ENCODE measurements at places on chromosomes 11 and 22. TPM values are rescaled to one million over a fixed set of nuclear protein-coding genes. Genes with fewer than 3 reads are reported as not detected.

Gene GTSE1
- total RNA-seq: 42.9 TPM

Gene ZFTA
- 27.2 TPM for total RNA-seq

Gene CDC42EP1
- total RNA-seq: 13.3 TPM

Gene SOX6
- 0.03 TPM for total RNA-seq

Gene SMIM35
- not detected for total RNA-seq

Gene EFCAB6
- total RNA-seq: 0.31 TPM

Gene NPTXR
- 3.6 TPM for total RNA-seq

Gene YDJC
- 53.0 TPM for total RNA-seq

Gene C11orf87
- not detected for total RNA-seq

Gene CAPN5
- total RNA-seq: 16.3 TPM

Gene OR5B21
- not detected for total RNA-seq

Gene ZNRF3
- 22.1 TPM for total RNA-seq

Gene OR52E8
- total RNA-seq: not detected

Gene NPAS4
- total RNA-seq: not detected

GRCh38 chr11:21628641-21629040 lies 564.2 kb upstream of the ANO5 start:
- no peak for DNase-seq

- no peak for DNase-seq
Measured at GRCh38 chr11:6200975-6201374, 2.0 kb downstream of the OR52W1 start.

DNA sequence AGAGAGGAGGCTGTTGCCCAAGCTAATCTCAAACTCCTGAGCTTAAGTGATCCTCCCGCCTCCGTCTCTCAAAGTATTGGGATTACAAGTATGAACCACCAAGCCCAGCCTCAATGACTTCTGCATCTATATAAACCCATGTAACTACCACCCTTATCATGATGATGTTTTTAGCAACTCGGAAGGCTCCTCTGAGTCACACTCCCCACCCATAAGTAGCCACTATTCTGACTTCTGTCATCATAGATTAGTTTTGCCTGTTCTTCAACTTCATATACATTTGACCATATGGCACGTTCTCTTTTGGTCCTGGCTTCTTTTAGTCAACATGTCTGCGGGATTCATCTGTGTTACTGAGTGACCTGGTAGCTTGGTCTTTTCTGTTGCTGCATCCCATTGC lies 6.4 kb upstream of the FOSL1 start:
- no peak for DNase-seq

GRCh38 chr11:77062924-77063323 lies 3.8 kb upstream of the CAPN5 start:
- DNase-seq: peak; percentile 67

DNA sequence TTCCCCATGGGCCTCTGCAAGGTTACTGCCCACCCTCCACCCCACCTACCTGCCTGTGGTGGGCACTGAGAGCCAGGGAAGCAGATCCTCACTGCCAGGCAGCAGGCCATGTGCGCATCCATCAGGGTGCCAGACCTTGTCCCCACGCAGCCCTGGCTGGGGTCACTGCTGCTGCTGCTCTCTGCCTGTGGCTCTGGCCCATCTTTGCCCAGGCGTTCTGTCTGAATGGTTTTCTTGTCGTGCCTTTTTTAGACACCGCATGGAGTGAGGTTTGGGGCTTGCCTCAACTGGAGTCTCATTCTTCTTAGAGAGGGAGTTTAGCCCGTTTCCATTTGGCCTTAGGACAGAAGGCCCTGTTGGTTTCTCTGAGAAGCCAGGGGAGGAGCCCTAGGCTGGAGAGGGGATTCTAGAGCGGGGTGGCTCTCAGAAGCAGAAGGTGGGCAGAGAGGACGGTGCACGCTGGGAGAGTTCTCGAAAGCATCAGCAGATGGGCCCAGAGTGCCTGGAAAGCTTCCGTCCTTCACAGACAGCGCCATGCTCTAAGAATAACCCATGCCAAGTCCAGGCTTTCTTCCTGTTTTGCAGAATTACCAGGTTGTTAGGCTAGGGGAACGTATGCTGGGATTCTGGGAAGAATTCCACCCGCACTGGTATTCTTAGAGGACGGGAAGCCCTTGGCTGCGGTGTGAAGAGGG lies 8.1 kb downstream of the TANGO2 start:
- no peak for DNase-seq

- DNase-seq: no peak
Measured at GRCh38 chr11:126318574-126319373, 14.9 kb downstream of the DCPS start.

DNA sequence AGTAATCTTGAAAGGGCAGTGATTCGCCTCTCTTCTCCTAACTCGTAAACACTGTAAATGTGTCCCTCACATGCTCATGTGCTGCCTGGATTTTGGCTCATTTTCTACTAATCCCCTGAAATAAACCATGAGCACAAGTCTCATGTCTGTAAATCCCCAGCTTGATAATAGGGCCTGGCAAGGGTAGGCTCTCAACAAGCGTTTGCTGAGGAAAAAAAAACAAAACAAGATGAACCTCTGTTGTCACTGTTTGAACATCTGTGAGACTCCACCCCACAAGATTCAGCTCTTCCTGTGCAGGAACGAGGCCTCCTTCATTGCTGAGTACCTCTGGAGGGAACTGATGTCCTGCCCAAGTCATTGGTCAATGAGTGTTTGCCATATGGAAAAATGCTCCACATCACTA lies 4.5 kb upstream of the CYB5R2 start:
- DNase-seq: no peak

DNA sequence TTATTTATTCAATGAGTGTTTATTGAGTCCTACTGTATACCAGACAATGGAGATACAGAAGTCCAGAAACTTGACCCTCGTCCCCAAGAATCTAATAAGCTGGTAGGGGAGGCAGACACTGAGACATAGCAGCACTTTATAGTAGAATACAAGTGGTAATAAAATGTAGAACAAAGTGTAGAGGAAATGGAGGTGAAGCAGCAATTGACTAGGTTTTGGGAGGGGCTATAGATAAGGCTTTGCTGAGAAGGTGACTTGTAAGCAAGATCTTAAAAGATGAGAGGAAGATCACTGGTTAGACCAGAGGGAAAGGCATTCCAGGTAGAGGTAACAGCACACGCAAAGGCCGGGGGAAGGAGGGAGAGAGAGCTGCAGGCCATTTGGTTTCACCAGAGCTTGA lies 57.3 kb downstream of the ZBTB16 start:
- DNase-seq: no peak

GRCh38 chr11:64867748-64868462 lies 10.5 kb downstream of the EHD1 start:
- DNase-seq: peak; percentile 53

GRCh38 chr22:26952451-26953011 lies 295.1 kb downstream of the MIAT start:
- peak; percentile 66 for DNase-seq

GRCh38 chr11:112778091-112778876 lies 182.9 kb upstream of the NCAM1 start:
- DNase-seq: peak; percentile 40

- DNase-seq: no peak
Measured at GRCh38 chr11:12802418-12803085, 128.3 kb downstream of the TEAD1 start.

- DNase-seq: no peak
Measured at GRCh38 chr11:133905677-133906156, 51.1 kb downstream of the IGSF9B start.

GRCh38 chr11:133718238-133718637 lies 127.1 kb downstream of the SPATA19 start:
- no peak for DNase-seq

GRCh38 chr22:40631925-40632324 lies 4.6 kb downstream of the MRTFA start:
- no peak for DNase-seq

DNA sequence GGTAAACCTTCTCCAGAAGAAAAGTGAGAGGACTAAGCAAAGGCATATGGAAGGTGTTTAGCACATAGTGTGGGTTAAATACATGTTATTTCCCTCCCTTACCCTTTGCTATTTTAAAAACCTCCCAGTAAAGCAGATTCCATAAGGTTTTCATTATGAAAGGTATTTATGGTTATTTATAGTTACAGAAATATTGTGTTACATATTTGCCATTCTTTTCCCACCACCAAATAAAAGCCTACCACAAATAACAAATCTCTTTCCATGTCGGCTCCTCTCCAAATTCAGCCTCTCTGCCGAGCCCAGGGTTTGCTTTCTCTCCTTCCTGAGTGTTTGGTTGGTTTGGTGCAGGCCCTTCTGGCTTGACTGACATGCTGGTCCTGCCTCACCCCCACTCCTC lies 64.4 kb downstream of the INSC start:
- no peak for DNase-seq

GRCh38 chr11:69869311-69869939 lies 50.2 kb upstream of the FGF3 start:
- DNase-seq: peak; percentile 41

- DNase-seq: no peak
Measured at GRCh38 chr11:40384991-40385390, 1074.5 kb downstream of the LRRC4C start.

- no peak for DNase-seq
Measured at GRCh38 chr11:111860257-111860656, 11.1 kb downstream of the ALG9 start.

- DNase-seq: no peak
Measured at GRCh38 chr11:72627594-72628281, 46.5 kb downstream of the PDE2A start.

DNA sequence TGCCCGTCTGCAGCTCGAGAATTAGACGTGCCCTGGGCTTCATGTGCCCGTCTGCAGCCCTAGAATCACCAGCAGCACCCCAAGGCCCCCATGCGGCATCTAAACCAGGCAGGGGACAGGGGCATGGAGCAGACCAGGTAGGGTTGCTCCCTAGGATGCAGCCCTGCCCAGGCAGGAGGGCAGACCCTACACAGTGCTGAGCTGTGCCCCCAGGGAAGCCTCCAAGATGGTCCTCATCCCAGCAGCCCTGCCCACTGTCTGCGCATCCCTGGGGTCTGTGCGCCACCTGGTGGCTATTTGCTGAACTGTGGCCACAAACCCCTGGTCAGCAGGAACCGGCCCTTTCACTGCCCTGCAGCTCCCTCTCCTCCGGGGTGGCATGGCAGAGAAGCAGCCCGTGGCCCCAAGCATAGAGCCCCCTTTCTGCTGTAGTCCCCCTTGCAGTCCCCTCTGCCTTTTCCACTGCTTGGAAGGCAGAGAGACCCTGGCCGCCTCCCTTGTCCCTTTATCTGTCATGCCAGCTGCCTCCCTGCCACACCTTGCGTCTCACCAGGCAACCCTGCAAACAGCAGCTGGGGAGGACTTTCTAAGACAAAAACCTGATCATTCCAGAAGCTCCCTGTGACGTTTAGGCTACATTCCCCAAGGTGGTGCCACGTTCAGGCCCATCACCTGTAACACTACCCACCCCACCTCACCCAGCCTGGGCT lies 86.6 kb downstream of the KCNQ1 start:
- DNase-seq: peak; percentile 92

DNA sequence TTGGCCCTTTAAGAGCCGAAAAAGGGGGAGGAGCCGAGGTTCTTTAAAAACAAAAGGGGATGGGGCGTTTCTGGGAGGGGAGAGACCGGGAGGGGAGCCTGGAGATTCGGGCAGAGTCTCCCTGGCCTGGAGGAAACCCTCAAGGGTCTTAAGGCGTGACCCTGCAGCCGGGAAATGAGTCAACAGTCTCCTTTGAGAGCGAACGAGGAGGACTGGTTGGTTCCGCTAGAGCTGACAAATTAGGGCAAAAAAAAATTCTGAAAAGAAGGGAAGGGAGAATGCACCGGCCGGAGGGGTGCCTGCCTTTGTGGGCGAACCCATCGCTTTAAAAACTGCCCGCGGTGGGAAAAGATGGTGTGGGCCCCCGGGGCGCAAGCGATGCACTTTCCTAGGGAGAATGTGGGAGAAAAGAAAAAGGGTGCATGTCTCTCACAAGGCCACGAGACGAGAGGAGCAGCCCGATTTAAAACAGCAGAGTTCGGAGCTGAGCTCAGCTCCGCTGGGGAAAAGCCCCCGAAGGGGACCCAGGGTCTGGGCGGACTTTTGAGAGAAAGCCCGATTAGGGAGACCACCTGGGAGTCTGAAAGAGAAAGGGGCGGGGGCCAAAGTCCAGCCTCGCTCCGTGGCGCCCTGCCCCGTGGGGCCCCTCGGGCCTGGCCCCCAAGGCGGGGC lies 874 bp downstream of the ZFTA start:
- peak; percentile 94 for DNase-seq

DNA sequence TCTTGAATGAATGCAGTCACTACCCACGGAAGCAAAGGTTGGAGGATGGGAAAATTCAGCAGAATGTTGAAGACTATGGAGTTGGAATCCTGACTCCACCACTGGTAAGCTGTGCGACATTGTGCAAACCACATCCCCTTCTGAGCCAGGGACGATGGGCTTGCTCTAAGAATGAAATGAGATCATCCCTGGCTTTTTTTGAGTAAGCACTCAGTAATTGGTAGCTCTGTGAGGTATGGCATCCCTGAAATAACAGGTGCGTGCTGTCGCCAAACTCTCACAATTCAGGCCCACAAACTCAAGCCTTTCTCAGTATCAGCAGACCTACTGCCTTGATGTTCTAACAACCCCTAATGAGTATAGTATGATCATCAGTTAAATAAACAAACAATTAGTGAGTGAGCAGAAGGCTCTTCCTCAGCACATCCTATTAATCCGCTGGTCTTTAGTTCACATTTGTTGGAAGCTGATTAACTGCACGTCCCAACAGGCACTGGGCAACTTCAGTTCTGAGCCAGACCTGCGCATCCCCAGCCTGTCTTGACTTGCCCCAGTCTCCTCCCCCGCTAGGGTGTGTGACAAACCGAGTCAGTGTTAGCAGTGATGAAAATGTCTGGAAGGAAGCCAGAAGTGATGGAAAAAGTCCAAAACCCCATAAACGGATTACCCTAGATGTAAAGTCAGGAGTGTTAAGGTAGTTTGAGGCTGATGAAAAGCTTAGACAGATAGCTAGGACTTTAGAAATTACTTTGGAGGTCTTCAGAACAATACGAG lies 235.5 kb downstream of the GRIK4 start:
- no peak for DNase-seq

DNA sequence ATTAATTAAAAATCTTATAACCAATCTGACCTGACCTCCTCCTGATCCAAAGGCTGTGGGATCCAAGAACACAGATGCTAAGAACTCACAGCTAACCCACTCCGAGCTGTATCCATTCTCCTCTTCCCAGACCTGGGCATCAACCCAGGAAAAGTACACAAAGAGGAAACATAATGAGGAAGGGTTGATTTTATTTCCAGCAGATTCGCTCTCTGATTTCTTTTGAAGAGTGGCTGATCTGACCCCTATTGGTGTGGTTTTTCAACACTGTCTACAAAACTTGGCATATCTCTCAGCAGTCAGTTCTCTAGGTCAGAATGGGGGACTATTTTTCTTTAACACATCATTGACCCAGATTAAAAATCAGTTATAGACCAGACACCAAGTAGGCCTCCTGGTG lies 201.9 kb upstream of the UBASH3B start:
- no peak for DNase-seq

DNA sequence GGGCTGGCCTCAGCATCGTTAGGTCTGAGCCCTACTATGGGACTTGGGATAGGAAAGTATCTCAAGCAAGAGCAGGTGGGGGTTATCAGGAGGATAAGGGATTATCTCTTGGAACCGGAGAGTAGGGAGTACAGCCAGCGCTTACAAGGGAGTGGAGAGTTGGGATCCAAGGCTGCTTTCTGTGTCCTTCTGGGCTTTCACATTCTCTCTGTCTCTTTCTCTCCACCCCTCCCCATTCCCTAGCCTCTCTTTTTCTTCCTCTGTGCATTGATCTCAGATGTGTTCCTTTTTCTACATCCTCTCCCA lies 170.2 kb downstream of the BUD13 start:
- no peak for DNase-seq

- no peak for DNase-seq
Measured at GRCh38 chr11:32137869-32138268, 47.0 kb downstream of the RCN1 start.

- DNase-seq: no peak
Measured at GRCh38 chr11:93732237-93732892, 8.9 kb downstream of the TAF1D start.
